NK-92 treated with Interleukin-12 subunit alpha and Interleukin-12 subunit beta, amount 100 ng/mL, for 24 hours (cell line): ENCODE measurements at places on chromosomes 4 and X.

DNA sequence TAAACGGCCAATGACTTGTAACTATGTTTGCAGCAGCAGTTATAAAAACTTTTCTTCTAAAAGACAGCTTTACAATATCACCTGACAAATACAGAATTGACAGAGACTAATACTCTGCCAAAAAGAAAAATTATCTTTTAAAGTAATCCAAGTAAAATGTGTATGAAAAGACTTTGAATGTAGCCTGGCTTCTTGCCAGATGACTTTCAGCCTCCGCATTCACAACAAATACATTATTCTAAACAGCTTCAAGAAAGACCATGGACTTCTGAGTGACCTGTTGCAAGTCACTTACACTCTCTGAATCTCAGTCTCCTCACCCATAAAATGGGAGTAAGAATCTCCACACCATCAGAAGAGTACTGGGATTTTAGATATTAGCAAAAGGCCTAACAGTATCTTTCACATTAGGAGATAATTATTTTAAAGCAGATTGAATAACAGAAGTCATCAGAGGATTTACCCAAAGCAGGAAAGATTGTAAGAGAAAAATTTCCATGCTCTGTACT is 2.5 kb downstream of the ADAMTS3 start:
- DNase-seq = no peak

- DNase-seq = no peak
Measured at GRCh38 chrX:68697465-68698125, 50.1 kb downstream of the STARD8 start.

DNA sequence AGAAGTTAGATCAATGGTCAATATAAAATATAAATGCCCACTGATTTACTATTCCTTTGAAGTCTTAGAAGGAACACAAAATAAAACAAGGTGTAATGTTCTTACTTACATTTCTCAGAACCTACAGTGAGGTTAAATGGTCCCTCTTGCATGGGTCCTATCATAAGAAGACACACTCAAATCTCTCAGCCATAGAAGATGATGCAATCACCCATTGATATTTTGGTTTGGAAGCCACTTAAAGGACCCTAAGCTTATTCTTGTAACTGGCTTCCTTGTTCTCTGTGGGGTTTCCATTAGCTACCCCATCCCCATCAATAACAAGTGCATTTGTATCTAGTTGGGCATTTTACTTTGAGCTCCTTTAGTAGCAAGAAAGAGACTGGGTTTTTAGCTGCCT is 15.1 kb downstream of the REELD1 start:
- no peak for DNase-seq

- no peak for DNase-seq
Measured at GRCh38 chr4:21655031-21655430, 293.5 kb downstream of the KCNIP4 start.

DNA sequence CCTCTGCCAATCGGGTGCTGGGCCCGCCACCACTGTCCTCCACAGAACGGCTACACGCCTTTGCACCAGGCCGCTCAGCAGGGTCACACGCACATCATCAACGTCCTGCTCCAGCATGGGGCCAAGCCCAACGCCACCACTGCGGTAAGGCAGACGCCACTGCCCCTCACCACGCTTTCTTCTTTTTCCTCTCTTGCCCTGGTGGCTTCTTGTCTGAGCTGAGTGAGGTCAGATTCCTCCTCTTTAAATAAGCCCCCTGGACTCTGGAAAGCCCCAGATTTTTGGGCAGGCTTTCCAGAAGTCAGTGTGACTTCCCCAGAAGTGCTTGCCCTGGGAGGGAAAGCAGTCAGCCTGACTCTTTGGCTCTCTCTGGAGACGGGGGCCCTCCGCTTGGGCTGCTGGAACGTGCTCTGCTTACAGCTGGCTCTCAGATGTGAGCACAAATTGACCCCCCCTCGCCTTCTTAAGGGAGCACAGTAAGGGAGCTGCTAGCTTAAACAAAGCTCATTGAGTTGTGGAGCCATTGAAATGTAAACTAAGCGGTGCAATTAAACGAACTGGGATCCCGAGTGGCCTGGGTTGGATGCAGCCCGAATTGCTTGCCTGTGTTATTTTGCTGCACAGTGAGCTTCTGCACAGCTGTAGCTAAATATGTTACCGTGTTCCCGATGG is 243.1 kb downstream of the ANK2 start:
- no peak for DNase-seq

- DNase-seq = no peak
Measured at GRCh38 chrX:12425496-12425895, 287.2 kb downstream of the FRMPD4 start.

DNA sequence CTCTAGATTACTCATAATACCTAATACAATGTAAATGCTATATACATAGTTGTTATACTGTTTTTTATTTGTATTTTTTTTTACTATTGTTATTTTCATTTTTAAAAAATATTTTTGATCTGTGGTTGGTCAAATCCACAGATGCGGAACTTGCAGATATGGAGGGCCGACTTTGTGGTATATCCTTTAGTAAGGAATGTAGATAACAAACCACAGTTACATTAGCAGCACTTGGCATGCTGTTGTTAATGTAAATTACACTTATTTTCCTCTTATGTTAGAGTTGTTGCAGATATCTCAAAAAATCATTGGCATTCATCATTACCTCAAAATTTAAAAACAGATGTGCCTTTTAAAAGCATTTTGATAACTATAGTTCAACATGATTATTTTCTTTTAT is 151.0 kb downstream of the TMEM164 start:
- no peak for DNase-seq
